Iris pigment epithelial cell (primary cell): ENCODE measurements at places on chromosomes 16 and 17.

DNA sequence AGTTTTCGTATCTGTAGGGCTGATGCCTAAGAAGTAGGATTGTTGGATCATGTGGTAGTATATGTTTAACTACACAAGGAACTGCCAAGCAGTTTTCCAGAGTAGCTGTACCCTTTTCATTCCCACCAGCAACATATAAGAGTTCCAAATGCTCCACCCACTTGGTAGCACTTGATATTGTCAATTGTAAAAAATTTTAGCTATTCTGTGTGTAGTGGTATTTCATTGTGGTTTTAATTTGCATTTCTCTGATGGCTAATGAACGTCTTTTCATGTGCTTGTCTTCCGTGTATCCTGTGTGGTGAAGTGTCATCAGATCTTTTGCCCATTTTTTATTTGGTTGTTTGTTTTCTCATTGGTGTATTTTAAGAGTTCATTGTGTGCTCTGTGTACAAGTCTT lies 69.7 kb downstream of the TANC2 start:
- peak; percentile 17 for DNase-seq

DNA sequence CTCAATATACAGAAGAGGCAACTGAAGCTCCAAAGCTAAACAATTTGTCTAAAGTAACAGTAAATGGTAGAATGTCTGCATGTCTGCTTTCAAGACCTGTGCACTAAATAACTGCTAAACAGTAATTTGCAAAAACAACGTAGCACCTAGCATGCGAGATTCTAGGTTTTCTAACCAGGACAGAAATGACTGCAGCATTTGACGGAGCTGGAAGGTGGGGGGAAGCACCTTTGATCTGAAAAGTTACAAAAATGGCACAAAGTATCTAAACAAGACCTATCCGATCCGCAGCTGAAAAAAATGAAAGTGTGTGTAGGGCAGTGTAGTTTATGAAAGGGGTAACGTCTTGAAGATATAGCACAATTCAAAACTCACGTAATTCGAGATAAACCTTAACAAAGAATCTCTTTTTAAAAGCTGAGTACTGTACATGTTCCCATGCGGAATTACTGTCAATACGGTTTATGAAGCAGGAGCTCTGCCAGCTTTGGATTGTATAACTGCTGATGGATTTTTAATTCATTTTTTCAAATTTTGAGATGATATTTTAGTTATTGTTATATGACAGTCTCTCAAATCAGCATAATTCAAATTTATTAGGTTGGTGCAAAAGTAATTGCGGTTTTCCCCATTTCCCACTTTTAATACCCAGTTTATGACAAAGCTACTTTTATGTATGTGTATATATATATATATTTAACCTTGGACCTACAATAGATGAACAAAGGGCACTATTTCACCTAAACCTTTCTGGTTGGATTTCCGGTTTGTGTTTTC lies 1.2 kb upstream of the WIPI1 start:
- DNase-seq: no peak

- peak; percentile 94 for DNase-seq
These were observed 30.8 kb upstream of the RBBP6 start for GRCh38 chr16:24508614-24509013.

GRCh38 chr17:57045868-57046704 lies 39.0 kb upstream of the AKAP1 start:
- DNase-seq: no peak

DNA sequence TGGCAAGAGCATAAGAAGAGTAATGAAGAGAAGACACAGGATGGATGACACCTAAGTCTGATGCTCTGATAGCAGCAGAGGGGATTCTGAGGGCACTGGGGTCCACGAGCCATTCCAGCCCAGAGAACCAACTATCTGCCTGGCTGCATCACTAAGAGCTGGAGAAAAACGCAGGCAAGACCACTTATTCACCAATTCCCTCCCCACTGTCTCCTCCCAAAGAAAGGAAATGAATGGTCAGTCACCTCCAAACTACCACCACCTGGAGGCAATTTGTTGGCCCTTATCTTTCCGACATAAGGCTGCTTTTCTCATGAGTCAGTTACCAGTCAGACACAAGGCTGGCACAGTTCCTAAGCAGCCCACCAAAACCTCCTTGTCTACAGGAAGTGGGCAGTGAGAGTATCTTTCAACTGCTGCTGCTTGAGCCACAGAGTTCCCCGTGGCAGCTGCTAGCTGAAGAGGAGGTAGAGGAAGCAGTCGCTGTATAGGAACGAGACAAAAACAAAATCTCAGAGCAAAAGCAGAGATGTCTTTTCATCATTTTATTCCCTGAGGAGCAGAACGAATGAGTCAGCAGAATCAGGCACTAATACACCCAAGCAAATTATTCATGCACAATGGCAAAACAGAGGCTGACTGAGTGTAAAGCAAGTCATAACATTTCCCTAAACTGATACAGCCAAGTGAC lies 111.1 kb downstream of the SMG6 start:
- peak; percentile 95 for DNase-seq

- DNase-seq: no peak
These were observed 18.7 kb downstream of the RAB40B start for GRCh38 chr17:82679586-82680465.

- peak; percentile 67 for DNase-seq
These were observed 912 bp downstream of the USP22 start for GRCh38 chr17:21041741-21042457.

DNA sequence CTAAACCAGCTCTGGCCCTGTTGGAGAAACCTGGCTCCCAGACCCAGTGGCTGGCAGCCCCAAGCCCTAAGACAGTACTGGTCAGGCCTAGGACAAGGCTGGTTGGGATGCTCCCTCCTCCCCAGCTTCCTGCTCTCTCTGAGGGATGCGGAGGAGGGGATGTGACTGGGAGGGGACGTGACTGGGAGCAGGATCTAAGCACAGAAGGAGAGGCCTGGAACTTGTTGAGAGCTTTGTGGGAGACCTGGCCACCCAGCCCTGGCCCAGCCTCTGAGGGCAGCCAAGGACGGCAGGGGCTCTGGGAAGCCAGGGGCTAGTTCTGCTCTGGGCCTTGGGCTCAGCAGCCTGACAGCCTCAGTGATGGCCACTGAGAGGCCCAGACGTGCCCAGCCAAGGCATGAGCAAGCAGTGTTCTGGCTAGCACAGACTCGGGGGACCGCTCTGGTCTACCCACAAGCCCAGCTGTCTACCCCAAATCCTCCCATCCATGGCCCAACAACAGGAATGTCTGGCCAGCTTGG lies 22.8 kb downstream of the ATP6V0D1 start:
- DNase-seq: no peak

DNA sequence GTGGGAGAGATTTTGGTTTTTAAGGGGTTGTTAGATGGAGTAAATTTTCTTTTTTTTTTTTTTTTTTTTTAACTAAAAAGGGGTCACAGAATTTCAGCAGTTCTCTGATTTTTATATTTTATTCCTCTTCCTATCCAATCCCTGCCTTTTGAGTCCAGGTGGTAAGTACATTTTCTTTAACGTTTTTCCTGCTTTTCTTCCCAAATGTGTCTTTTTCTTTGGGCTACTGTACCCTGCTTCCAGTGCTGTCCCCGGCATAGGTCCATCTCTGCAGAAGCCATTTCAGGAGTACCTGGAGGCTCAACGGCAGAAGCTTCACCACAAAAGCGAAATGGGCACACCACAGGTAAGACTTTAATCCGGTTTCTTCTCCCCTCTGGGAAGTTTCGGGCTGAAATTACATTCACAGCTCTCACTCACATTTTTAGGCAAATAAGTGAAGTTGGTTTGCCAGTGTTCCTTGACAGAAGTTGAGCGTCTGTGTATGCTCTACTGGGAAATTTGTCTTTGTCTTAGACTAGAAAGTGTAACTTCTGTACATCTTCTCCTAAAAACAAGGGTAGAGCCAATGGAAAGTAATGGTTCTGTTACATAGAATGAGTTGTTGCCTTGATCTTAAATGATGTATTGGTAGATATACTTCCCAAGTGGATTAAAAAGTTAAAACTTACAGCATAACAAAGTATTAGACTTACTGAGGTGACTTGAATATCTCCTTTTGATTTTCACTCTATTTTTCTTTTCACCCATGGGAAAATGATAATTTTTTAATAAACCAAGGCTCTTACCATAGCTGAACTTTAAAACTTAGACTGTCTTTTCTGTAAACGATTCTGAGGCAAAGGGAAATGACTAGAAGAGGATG lies 54.5 kb downstream of the TUBD1 start:
- peak; percentile 63 for DNase-seq

- DNase-seq: no peak
These were observed 946 bp upstream of the TMEM256 start for GRCh38 chr17:7404737-7405349.
